ENCODE measurements at places on chromosomes 7 and 10.

- no peak for DNase-seq
Measured at GRCh38 chr10:8273749-8274148, 219.3 kb downstream of the GATA3 start.

DNA sequence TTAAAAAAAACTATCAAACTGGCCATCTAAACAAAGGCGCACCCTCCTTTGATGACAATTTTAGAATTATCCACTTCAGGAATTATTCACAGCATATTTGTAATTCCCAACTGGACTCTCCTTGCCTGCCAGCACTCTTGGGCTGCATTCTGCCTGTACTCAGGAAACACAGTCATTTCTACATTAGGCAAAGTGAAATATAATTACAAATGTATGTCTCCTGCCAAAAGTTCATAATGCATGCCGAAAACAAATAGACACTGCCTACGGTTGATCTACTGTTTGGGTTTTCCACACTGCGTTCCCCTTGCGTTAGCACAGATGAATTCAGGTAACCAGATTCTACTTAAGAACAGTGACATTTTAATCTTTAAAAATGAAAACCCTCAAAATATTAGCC lies 1.9 kb downstream of the HGF start:
- DNase-seq: no peak

DNA sequence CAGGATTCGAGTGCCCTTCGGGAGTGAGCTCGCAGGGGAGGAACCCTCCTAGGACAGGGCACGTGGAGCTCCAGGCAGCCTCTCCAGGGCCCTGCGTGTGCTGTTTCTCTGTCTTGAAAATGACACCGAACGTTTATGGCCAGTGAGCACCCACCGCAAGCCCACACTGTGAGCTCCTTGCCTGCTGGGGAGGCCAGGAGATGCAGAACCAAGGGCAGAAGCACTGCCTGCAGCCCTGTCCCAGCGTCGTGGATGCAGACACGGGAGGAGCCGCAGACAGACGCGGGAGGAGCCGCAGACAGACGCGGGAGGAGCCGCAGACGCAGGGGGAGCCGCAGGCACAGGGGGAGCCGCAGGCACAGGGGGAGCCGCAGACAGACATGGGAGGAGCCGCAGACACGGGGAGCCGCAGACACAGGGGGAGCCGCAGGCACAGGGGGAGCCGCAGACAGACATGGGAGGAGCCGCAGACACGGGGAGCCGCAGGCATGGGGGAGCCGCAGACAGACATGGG lies 314.4 kb downstream of the PTPRN2 start:
- DNase-seq: no peak

DNA sequence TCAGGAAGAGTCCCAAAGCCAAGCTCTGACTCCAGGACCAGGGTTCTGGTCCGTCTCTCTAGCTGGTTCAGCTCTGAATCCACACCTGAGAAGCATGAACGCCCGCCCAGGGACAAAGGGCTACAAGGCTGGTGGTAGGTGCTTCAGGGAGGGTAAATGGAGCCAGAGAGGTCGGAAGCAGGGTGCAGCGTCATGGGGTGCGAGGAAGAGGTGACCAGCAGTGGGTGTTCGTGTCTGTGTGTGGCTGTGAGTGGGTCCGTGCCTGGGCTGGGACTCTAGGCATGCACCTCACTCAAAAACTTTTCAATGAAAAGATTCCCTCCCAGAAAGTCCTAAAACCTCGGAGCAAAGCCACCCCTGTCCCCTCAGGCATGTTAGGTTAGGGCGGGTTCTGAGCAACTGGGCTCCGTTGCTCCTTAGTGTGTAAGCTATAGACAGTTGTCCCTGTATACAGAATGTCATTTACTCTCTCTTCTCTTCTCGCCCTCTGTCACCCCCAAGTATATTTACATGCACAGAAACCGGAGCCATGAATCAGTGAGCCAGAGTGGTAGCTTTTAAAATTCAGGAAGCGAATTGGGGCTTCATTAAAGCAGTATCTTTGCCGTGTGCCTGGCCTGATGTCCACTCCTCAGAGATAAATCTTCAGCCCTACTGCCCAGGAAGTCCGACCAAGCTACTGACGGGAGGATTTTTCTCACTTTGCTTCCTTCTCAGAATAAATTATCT lies 12.3 kb upstream of the GATA3 start:
- no peak for DNase-seq

Measured in neural crest cell (in vitro differentiated cells).